IMR-90 (cell line): ENCODE measurements at places on chromosomes 6 and 20. TPM values are rescaled to one million over a fixed set of nuclear protein-coding genes. Genes with fewer than 3 reads are reported as not detected.

DNA sequence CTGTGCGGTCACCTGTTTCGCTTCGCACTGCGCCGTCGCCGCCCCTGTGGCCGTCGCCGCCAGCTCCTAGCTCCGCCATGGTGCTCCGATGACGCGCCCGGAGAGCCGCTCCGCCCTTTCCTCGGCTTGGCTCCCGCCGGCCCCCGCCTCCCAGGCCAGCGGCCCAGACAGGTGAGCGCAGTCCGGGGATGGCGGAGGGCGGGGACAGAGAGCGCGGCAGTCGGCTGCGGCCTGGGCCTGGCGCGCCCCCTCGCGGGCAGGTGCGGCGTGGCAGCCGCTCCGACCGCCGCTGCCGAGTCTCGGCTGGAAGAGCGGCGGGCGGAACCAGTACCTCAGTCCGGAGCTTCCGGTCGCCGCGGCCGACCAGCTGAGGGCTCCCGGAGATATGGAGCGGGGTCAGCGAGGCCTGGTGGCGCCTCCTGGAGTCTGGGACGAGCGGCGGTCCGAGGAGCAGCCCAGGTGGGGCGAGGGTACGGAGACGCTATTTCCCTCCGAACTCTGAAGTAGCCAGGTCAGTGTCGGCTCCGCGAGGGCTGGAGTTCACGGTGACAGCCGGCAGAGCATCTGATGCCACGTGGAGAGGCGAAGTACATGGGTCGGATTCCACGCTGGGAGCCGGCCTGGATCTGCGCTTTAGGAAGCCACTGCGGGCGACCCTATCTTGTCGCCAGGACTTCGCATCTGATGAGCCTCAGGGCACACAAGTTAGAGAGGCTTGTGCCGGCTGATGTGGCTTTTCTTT lies at the start of gene MAP7:
MAP7 (minus strand) TSS at position 93 of the 742 bp plus-strand sequence; CDS start at position 79, 14 bp downstream.
- DNase-seq, result peak; percentile 18

DNA sequence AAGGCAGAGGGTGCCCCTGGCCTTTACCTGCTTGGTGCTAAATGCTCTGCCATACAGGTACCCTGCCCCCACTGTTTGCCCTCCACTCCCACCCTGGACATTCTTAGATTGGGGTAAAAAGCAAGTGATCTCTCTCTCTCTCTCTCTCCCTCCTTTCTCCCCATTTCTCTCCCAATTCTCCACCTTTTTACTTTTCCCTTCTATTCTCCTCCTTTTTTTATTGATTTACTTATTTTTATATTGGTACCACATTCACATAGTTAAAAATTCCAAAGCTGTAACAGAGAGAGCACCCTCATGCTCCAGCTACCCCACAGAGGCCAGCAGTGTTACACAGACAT lies 37.7 kb upstream of the ID1 start:
- no peak for DNase-seq

- DNase-seq, result peak; percentile 15
Measured at GRCh38 chr20:21229163-21229562, 74.0 kb upstream of the XRN2 start.

GRCh38 chr20:9401371-9401770 lies 113.0 kb upstream of the LAMP5 start:
- no peak for DNase-seq

DNA sequence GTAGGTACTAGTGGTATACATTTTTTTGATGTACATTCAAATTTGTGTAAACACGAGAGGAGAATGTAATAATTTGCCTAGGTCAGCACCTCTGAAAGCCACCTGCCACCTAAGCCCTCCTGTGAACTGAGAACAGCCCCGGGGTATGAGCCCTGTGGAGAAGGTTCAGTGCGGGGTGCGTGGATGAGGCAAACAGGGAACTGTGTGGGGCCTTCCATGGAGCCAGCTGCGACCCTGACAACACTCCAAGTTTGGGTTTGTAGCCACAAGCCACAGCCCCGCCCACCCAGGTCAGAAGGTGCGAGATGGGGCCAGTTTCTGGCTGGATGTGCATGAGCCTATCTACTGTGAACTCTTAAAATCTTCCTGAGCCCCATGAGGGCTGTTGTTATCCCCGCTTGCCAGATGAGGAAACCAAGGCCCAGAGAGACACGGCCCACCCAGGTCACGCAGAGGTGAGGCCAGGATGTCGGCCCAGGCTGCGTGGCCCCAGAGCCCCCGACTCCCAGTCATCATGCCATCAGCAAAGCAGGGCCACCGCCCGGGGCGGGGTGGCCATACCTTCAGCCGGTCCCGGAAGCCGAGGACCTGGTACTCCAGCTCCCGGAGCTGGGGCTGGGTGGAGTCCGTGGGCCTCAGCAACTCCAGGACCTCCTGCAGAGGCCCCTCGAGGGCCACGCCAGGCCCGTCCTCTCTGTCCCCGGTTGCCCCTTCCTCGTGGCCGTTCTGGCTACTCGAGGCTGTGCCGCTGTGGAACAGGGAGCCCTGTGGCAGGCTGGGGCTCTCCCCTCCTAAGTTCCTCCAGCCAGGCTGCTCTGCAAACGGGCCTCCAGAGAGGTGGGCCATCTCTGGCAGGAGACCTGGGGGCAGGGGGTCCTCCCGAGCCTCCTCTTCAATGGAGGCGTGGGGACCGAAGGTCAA lies 89.6 kb downstream of the RIPOR3 start:
- no peak for DNase-seq

DNA sequence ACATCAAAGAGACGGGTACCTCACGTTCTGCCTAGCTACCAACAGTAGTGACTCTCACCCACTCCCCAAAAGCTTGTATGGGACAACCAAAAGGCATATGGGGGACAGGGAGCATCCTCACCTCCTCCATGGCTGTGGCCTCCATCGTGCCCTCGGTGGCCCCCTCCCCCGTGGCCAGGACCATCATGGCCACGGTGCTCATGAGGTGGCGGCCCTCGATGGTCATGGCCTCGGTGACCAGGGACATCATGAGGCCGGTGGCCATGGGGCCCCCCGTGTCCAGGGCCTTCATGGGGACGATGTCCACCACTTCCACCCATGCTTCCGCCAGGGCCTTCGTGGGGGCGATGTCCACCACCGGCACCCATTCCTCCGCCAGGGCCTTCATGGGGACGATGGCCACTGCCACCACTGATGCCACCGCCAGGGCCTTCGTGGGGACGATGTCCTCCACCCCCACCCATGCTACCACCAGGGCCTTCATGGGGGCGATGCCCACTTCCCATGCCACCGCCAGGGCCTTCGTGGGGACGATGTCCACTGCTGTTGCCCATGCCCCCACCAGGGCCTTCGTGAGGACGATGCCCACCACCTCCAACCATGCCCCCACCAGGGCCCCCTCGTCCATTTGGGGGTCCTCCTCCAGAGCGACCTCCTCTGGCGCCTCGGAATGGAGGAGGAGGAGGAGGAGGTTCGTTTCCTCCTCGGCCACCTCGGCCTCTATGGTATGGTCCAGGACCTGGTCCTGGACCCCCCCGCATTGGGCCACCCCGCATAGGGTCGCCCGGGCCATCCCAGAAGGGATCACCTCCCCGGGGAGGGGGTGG lies 15.0 kb downstream of the PPP1R10 start:
- no peak for DNase-seq

DNA sequence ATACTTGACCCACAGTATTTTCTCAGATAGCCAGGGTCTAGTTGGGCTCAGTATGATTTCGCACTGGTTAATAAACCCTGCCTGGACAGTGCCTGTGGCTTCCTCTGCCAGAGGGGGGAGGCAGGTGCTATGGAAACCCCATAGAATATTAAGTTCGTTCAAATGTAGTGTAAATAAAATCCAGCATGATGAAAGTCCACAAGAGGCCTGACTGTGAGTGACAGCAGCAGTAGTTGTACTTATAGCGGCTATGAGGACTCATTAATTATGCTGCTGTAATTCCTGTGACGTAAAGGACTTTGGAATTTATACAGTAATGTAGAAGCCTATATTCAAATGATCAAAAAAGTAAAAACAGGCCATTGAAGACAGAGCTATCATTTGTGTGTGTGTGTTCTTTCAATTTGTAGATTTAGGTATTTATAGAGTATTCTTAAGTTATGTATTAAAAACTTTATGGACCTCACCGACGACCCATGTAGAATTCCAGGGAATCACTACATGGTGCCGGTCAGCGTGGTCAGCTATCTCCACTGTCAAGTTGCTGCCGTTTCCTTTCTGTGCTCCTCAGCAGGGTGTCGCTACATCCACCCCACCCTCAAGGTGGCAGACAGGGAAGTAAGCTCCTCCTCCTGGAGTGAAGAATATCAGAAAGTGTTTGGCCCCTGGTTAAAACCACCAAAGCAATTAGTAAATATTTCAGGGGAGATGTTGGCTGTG lies 10.0 kb downstream of the PYGB start:
- no peak for DNase-seq

DNA sequence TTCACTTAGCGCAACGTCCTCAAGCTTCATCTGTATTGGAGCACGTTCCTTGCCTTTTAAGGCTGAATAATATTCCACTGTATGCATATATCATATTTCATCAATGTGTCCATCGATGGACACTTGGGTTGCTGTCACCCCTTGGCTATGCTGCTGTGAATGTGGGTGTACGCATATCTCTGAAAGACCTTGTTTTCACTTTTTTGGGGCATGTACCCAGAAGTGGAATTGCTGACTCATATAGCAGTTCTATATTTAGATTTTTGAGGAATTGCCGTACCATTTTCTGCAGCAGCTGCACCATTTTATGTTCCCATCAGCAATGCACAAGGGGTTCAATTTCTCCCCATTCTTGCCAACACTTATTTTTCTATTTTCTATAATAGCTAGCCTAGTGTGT lies 22.8 kb upstream of the SLC23A2 start:
- DNase-seq, result peak; percentile 12

DNA sequence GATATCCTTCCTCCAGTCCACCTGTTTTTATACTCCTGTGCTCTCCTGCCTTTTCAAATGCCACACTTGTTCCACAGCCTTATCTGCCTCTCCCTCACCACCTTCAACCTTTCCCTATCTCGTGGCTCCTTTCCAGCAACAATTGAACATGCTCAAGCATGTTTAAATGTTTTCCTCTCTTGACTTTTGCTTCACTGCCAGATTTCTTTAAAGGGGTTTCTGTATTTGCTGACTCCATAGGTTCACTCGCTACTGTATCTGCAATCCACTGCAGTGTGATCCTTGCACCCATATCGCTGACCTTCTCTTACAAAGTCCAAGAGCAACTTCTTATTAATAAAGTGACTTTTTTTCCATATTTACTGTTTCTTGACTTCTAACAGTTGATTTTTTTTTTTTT lies 11.2 kb upstream of the GMNN start:
- no peak for DNase-seq

GRCh38 chr6:90537723-90538258 lies 49.1 kb downstream of the MAP3K7 start:
- DNase-seq, result no peak

DNA sequence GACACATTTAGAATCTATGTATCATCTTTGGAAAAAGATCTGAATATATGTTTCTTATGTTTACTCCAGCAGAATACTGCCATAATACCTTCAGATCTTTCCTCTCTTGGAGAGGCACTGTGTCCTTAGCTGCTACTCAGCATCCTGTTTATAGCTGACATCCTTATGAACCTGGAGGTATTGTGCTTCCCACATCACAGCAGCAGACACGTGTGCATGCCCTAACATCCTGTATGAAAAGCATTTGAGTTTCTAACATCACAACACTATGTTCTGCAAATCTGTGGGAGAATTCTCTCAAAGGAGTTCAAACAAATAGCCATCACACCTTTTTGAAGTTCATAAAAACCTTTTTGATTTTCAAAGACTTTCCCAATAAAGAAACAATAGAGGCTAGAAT lies 216.0 kb downstream of the GJA1 start:
- peak; percentile 59 for DNase-seq

GRCh38 chr20:57261457-57262251 lies 4.8 kb downstream of the BMP7 start:
- no peak for DNase-seq

DNA sequence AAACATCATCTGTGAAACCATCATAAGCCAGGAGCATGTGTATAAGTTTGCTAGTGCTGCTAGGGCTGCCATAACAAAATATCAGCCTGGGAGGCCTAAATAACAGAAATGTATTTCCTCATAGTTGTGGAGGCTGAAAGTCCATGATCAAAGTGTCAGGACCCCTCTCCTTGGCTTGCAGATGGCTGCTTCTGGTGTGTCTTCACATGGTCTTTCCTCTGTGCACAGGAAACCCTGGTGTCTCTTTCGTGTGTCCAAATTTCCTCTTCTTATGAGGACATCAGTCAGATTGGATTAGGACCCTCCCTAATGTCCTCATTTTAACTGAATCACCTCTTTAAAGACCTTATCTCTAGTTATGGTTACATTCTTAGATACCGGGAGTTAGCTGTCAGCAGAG lies 6.2 kb upstream of the CITED2 start:
- DNase-seq, result no peak

GRCh38 chr20:63152322-63153253 lies 63.3 kb downstream of the YTHDF1 start:
- no peak for DNase-seq

DNA sequence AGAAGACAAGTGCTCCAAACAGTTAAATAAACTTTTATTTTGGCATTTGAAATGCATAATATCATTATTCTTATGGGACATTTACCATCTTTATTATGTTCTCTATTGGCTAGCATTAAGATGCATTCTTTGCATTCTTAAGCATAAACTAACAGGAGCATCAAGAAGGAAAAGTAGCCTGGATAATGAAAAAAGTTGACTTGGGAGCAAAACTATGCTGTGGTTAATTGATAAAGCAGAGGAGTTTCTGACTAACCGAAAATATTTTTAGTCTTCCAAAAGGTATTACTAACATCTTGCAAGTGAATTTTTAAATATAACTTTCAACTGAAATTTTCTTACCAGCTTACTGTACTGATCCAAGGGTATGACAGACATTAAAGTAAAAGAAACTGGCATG lies 140.3 kb downstream of the FLRT3 start:
- peak; percentile 64 for DNase-seq

DNA sequence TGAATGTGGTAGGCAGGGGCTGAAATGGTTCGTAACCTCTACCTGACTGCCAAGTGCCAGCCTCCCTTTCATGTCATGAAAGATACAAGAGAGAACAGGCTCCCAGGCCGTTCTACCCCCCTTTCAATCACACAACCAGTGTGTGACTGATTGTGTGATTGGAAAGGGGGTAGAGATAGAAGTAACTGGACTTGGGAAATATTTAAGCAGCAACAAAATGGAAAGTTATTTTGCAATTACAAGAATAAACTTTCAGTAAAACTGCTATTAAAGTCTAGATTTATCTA lies 20.8 kb downstream of the CYP24A1 start:
- DNase-seq, result no peak

- no peak for DNase-seq
Measured at GRCh38 chr6:13741365-13741764, 29.7 kb upstream of the RANBP9 start.

DNA sequence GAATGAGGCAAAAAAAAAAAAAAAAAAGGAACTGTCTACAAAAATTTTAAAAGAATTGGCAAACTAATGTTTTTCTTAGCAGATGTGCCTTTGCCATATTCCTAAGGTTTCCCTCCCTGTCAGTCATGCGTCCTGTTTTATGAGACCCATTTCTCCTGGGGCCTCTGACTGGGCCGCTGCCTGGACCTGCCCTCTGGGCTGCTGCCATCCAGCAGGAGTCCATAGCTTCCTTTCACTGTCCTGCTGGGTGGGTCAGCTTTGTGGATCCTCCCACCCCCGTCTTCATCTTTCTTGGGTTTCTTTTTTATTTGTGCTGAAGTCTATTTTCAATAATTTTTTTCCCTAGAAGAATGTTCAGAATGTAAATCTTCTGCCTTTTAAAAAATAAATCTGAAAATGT lies 110.8 kb upstream of the SCP2D1 start:
- DNase-seq, result no peak

GRCh38 chr6:46255528-46255927 lies 84.7 kb upstream of the ENPP5 start:
- DNase-seq, result no peak

- DNase-seq, result no peak
Measured at GRCh38 chr20:1304710-1305515, 24.0 kb downstream of the SDCBP2 start.

The SLC29A1 gene
- total RNA-seq, result 4.1 and 4.7 TPM in 2 replicates

The TNFRSF6B gene
- 1.1 and 1.3 TPM in 2 replicates for total RNA-seq

The UFL1 gene
- 19.2 and 32.8 TPM in 2 replicates for total RNA-seq

The IPCEF1 gene
- total RNA-seq, result under 0.01 TPM in 2 replicates

The POU5F1 gene
- total RNA-seq, result not detected in 2 replicates
